Activated CD4-positive, CD25-positive, alpha-beta regulatory T cell treated with anti-CD3 and anti-CD28 coated beads, Interleukin-2, amount 50 U/mL, for 72 hours (primary cell): ENCODE measurements at places on chromosomes 11 and 22.
A peak's percentile ranks its signal among the peaks of the same experiment; 100 is the strongest.

- DNase-seq = no peak
These were observed 11.0 kb downstream of the SULT4A1 start for GRCh38 chr22:43851058-43851978.

- no peak for DNase-seq
These were observed 1.8 kb downstream of the PPP1R14B start for GRCh38 chr11:64244966-64245365.

- DNase-seq = no peak
These were observed 279.4 kb upstream of the PDGFD start for GRCh38 chr11:104443387-104443786.

GRCh38 chr11:73218106-73218829, at the start of gene P2RY2:
TSS of gene P2RY2 (plus strand) at chr11:73218281. CDS start at chr11:73234160, 15,879 bp downstream.
- DNase-seq = peak; percentile 40

DNA sequence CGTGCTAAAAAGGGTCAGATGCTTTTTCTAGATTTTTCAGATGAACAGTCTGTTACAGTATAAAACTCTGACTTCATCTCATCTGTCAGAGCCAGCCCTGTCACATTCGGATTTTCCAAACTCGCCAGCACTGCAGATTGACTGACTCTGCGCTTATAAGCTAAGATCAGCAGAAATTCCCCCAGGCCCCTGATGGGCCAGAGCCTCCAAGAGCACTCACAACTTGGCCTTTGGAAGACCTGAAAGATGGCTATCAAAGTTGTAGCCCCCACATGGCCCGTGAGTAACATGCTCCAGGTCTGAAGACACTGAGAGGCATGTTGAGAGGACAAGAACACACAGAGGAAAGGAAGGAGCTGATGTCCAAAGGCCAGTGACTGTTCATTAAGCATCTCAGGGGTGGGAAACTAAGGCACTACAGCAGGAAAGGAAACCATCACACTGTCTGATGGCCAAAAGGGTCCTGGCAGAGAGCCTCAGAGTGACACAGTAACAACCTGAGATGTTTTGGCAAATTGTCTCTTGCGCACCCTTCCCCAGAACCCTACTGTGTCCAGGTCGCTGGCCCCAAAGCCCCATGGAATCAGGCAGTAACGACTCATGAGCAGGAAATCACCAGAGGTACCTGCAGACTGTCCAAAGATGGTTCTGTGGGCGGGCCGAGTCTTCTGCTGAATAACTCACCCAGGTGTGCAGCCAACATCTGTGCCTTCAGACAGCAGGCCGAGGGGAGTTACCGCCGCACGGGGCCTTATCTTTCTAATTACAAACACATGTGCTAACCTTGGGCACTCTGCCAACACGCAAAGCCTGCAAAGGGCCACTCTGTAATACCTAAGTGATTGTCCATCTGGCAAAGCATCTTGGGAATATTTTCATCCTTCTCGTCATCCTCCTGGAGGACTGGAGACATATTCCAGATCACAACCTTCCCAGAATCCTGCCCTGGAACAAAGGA, 23.6 kb downstream of the HIRA start:
- DNase-seq = no peak

DNA sequence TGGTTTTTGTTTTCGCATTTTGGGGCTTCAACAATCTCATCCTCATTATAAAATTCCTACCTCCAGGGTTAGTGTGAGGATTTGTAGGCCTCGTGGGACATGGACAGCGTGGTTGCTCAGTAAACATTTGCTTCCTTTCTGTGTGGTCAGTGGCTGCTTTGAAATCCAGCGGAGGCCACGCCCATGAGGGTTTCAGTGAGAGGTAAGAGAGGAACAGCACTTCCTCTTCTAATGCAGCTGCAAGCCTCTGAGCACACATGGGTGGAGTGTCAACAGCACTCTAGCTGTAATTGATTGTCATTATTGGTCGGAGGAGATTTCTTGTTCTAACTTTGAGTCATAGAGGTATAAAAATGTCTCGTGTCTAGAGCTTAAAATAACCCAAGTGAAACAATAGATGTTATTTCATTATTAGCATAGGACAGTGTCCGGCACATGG, 6.0 kb upstream of the ARHGAP42 start:
- DNase-seq = no peak

- no peak for DNase-seq
These were observed 8.4 kb upstream of the RASSF10 start for GRCh38 chr11:13000721-13001120.

DNA sequence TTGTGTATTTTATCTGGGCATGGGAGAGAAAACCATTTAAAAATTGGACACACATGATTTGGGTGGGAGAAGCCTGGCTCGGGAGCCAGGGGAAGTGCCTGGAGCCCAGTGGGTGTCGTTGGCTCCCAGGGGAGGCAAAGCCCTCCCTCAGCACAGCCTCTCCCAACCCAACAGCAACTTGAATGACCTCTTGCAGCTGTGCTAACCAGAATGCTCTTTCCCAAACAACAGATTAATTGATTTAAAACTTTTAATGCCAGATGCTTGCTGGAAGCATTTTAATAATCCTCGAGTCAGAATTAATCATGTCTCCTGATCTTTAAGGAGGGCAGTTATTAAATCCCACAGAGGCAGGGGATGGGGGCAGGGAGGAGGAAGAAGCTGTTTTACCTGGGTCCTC, 401.6 kb downstream of the BUD13 start:
- no peak for DNase-seq

DNA sequence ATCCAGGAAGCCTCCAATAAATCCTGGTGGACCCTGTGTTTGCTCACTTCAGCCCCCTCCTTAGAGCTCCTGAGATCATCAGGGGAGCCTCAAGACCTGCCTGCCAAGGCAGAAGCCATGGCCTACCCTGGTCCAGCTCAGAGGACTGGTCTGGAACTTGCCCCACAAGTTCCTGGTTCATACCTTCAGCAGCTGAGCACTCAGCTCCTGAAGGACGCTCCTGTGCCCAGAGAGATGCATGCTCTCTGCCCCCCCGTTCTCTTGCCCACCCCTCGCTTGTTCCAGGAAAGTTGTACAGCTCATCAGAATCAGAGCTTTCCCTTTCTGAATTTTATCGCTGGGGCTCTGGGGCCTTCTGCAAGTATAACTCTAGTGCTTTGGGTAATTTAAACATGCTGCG, 210.5 kb upstream of the ISX start:
- DNase-seq = no peak

GRCh38 chr11:75135651-75136050, 15.3 kb upstream of the SLCO2B1 start:
- DNase-seq = no peak

- peak; percentile 58 for DNase-seq
These were observed 20.6 kb upstream of the PLEKHB1 start for GRCh38 chr11:73625696-73626318.

DNA sequence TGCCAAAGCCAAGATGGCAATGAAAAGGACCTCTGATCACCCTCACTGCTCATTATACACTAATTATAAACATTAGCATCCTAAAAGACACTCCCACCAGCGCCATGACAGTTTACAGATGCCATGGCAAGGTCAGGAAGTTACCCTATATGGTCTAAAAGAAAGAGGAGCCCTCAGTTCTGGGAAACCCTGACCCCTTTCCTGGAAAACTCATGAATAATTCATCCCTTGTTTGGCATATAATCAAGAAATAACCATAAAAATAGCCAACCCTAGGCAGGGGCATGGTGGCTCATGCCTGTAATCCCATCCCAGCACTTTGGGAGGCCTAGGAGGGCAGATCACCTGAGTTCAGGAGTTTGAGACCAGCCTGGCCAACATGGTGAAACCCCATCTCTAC, 12.7 kb upstream of the CAPN5 start:
- DNase-seq = no peak

DNA sequence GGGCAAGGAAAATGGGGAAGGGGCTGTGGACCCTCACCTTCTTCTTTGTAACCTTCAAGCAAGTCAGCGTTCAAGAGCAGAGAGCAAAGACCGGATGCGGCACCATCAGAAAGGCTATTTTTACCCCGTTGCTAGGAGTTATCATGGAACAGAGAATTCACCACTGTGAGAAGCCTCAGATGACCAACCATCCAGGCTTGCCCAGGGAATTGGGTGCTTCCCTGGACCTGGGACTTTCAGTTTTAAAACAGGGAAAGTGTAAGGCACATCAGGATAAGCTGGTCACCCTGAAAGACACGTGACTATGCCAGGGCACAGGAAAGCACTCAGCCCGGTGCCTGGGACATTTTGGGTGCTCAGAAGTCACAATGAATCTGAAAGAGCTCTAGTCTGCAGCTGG, 10.4 kb downstream of the GALNT18 start:
- DNase-seq = no peak

GRCh38 chr11:130721736-130722135, 194.5 kb downstream of the SNX19 start:
- no peak for DNase-seq

DNA sequence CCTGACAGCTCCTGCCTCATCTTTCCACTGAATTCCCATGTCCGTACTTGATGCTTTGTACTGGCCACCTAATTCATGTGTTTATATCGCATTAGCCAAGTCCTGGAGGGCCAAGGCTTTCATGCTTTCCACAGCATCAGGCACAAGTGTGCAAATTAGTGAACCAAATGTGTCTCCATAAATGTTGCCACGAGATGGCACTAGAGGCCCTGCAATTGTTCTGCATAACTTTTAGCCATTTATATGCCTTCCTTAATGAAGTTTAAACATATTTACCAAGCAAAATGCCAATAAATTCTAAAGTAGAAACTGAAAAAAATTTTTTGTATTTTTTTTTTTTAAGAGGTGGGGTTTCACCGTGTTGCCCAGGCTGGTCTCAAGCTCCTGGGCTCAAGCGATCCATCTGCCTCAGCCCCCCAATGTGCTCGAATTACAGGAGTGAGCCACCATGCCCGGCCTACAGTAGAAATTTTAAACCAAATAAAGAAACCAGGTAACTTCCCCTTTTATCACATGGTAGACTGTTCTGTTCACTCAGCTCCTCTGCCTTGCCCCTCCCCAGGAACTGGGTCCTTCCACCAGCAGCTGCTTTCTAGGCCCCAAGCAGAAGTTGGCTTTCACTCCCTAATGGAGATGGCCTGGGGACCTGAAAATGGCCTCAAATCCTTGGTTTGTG, 20.8 kb upstream of the IL18BP start:
- no peak for DNase-seq

DNA sequence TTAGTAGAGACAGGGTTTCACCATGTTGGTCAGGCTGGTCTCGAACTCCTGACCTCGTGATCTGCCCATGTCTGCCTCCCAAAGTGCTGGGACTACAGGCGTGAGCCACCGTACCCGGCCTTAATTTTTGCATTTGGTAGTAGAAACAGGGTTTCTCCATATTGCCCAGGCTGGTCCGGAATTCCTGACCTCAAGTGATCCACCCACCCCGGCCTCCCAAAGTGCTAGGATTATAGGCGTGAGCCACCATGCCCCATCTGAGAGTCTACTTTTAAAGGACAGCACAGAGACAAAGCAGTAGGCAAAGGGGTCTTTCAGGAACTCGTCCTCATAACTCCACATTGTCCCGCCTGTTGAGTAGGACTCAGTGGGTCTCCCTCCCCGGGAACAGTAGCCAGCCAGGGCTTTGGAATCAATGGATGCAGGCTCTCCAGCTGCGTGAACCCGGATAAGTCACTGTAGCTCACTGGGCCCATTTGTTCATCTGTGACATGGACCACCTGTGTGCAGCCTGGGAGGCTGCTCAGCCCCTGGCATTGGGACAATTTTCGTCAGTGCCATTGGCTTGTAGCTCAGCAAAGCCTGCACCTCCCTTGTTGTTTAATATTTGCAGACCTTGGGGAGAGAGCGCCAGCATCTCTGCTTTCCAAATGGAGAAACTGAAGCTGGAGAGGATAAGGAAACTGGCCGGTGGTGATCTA, 86.1 kb downstream of the ARHGAP8 start:
- no peak for DNase-seq
